ENCODE measurements at places on chromosomes 4 and X.

GRCh38 chrX:134761788-134762187 lies 103.5 kb upstream of the PLAC1 start:
- DNase-seq = no peak

DNA sequence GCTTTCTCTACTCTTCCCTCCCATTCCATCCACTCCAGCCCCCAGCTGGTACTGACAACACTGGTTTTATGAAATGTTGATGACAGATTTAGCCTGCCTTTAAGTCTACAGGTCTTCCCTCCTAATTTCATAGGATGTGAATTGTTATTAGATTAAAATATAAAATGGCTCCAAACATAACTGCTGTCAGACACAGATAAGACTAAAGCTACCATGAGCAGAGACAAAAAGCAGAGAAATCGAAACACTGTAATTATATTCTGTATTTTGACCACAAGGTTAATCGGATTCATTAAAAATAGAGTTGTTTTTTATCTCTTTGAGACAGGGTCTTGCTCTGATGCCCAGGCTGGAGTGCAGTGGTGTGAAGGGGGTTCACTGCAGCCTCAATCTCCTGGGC lies 28.3 kb downstream of the SEC24D start:
- no peak for DNase-seq

- DNase-seq = no peak
Measured at GRCh38 chrX:154362085-154362742, 12.2 kb downstream of the FLNA start.

- no peak for DNase-seq
Measured at GRCh38 chr4:5678977-5679376, 29.4 kb downstream of the EVC2 start.

- no peak for DNase-seq
Measured at GRCh38 chrX:115564243-115564642, 3.3 kb downstream of the PLS3 start.

DNA sequence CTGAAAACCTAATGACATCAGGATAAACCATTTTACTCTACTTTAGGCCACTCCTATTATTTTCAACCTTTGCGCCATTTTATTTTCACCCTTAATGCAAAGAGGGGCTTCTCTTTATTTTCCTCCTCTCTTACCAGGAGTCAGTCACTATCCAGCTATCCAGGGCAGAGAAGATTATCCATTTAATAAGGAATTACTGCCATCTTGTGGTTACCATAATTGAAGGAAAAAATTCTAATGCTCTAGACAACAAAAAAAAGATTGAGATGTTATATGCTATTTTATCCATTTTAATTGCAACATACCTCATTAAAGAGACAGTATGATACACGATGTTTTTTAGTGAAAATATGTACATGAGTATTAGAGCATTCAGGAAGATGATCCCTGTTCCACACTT lies 514.5 kb upstream of the FAM241A start:
- DNase-seq = no peak

DNA sequence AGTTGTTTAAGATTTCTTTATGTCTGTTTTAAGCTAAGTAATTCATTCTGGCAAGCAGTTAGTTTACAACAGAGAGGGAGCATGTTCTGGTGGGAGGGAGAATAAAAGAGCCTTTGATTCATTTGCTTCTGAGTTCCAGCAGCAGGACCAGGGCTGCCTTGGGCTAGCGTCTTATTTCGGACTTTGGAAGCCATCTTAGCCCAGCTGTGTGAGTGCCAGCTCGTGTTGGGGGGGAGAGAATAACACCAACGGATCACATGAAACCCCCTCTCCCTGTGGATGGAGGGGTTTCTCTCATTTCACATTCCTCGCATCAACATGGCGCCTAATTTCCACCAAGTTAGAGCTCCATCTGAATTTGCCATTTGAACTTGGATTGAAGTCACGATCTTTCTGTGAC lies 7.4 kb downstream of the GAB1 start:
- no peak for DNase-seq

GRCh38 chr4:174627473-174627872 lies 105.2 kb upstream of the HPGD start:
- no peak for DNase-seq

GRCh38 chr4:73710094-73710493 lies 30.3 kb upstream of the CXCL8 start:
- no peak for DNase-seq

DNA sequence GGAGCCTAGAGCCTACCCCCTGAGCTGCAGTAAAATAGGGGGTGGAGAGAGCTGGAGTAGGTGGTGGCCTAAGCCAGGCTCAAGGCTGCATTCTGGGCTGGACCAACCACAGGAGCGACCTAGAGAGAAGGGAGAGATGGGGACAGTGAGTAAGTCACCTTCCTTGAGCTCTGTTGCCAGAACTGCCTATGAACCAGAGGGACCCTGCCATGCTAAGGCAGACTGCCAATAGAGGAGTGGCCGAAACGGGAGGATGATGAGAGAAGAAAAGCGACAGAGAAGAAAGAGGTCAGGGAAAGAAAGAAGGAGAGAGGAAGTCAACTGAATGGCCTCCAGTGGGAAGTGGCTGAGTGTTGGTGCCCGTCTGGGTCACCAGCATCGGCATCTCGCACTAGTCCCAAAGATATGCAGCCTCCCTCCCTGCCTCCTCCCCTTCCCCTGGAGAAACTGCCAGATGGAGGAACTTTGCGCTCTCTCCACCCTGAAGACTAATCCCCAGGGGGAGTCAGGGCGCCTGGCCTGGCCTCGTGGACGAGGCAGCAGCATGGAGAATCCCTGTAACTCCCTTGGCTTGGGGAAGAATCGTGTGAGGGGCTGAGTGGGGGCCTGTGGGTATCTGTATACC lies 28.8 kb downstream of the ELF4 start:
- DNase-seq = no peak

GRCh38 chr4:109560687-109561461 lies 828 bp downstream of the MCUB start:
- no peak for DNase-seq

DNA sequence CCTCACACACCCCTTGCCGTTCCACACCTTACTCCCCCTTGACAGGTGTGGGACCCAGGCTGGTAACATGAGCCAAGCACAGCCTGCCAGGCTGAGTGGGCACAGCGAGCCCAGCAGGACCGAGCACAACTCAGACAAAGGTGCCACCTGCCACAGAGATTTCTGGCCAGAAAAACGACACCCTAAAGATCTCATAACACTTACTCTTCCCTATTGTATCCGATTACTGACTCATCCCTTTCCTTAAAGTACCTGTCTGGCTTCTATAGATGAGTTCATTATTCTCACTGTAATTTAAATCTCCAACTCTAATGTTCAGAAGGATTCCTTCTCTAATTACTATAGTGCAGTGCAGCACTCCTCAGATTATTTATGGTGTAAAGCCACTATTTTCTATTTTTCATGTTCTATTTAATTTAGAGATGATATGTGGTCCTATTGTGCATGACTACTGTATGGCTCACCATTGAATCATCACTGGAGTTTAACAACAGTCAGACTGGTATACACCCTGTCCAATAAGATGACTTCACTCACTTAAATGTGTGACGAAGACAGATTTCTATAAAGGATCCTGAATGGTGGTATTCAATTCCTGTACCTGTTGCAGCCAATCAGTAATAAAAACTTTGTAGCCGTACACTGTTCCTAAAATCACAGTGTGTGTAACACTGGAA lies 7.6 kb upstream of the SYTL5 start:
- DNase-seq = no peak

GRCh38 chr4:8732092-8732491 lies 139.5 kb downstream of the CPZ start:
- DNase-seq = no peak
